Transverse colon (tissue), 4 donors: ENCODE measurements at places on chromosomes 6 and 20. TPM values are rescaled to one million over a fixed set of nuclear protein-coding genes. Genes with fewer than 3 reads are reported as not detected.
A peak's percentile ranks its signal among the peaks of the same experiment; 100 is the strongest.

HLA-DQA1 gene
- total RNA-seq: 3.2 TPM

ERVFRD-1 gene
- total RNA-seq: not detected

BPIFA3 gene
- total RNA-seq: not detected

CEP57L1 gene
- 15.8 TPM for total RNA-seq

KIF25 gene
- total RNA-seq: not detected

ABHD16A gene
- total RNA-seq: 63.8 TPM

APOM gene
- total RNA-seq: 5.5 TPM

ZC2HC1B gene
- total RNA-seq: not detected

GHRH gene
- not detected for total RNA-seq

DNA sequence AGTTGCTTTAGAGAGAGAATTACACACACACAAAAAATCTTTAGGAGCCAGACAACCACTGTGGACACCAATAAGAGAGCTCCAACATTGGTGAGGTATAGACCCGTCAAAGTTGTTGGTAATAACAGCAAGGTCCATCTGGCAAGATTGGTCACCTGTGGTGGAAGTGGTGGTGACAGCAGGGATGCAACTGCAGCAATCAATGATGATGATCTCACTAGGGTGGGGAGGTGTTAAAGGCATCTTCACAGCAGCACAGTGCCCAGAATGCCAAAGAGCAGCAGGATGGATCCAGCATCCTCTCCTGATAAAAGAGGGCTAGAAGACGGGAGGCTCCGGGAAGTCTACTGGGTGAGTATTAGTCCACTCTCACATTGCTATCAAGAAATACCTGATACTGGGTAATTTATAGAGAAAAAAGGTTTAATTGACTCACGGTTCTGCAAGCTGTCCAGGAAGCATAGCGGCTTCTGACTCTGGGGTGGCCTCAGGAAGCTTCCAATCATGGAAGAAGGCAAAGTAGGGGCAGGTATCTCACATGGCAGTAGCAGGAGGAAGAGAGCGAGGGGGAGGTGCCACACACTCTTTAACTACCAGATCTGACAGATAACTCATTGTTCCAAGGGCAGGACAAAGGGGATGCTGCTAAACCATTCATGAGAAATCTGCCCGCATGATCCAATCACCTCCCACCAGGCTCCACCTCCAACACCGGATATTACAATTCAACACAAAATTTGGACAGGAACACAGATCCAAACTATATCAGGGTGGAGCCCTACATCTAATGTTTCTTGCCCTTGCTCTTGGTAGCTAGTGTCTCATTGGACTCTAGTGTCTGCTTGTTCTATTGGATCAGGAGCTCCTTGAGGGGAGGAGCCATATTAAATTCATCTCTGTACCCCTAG, 48.9 kb downstream of the KLHL31 start:
- no peak for DNase-seq

- DNase-seq: no peak
These were observed 29.6 kb downstream of the DSE start for GRCh38 chr6:116400328-116400727.

GRCh38 chr6:45375449-45375848, 2.3 kb downstream of the SUPT3H start:
- no peak for DNase-seq

GRCh38 chr6:134217105-134217797, 100.7 kb downstream of the SGK1 start:
- no peak for DNase-seq

DNA sequence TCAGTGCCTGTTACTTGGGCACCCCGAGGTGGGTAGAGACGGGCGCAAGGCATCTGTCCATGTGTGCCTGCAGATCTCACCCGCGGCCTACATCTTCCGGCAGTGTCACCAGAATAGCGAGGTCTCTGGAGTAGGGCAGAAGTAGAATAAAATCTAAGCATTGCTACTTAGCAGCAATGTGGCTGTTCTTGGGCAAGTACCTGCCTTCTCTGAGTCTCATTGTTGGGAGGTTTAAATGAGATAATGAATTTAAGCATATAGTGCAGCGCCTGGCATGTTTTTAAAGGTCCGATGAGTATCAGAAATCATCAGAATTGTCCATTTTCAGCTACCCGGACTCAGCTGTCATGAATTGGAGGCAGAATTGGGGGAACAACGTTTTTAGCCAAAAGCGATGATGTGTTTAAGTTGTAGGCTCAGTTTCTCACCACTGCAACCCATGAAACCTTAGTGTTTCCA, 800 bp downstream of the ABCC10 start:
- DNase-seq: no peak

DNA sequence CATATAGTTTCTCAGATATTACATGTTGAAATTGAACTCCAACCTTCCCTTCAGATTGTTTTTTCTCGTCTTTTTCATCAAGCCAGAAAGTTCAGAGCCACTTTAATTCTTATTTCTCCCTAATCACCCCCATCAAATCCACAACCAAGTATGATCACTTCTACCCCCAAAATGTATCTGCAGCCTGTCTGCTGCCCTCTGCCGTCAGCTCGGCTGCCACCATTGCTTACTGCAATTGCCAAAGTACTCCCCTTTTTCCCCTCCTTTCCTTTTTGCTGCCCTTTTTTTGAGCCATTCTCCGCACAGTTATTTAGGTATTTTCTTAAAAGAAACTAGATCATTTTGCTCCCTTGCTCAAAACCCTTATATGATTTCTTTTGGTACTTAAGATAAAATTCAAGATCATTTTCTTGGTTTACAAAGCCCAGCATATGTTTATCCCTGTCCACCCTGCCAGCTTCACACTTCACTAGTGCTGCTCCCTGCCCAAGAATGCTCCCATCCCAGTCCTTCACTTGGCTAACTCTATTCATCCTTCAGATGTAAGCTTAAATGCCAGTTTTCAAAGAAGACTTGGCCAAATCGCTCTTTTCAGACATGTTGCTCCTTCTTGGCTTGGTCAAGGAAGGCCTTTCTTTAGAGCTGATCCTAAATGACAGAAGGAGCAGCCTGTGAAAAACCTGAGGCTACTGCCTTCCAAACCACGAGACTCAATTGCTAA, 63.7 kb downstream of the SH3BGRL2 start:
- no peak for DNase-seq

DNA sequence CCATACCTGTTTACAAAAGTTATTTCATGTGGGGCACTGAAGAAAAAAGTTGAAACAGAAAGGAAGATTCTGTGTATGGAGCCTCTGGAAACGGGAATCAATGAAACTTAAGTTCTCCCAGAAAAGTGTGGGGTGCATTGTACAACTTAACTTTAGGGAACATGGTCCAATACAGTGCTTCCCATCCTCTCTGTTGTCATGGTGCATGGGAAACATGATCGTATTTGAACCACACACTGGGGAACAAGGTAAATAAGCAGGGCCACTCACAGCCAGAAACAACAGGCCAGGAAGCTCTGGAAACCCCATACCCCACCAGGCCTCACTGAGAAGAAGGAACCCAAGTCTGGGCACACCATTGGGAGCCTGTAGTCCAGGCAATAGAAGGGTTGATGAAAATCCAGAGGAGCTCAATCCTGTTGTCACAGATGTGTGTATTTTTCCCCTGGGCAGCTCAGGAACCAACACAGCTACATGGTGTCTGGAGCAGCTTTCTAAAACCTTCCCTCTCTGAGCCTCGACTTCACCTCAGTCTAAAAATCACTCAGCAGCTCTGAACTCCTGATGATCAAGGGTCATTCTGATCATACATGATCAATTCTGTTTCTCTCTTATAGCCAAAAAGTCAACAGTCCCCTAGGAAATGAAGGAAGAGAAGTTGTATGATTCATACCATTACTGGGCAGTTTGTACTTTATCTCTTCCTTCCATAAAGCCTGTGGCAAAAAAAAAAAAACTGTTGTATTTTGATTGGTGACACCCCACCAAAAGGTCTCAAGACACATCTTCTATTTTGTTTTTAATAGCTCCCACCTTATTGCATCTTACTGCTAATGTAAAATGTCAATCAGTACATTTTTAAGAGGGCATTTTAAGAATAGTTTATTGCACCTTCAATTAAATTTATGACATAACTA, 198.5 kb upstream of the TAB2 start:
- DNase-seq: no peak

DNA sequence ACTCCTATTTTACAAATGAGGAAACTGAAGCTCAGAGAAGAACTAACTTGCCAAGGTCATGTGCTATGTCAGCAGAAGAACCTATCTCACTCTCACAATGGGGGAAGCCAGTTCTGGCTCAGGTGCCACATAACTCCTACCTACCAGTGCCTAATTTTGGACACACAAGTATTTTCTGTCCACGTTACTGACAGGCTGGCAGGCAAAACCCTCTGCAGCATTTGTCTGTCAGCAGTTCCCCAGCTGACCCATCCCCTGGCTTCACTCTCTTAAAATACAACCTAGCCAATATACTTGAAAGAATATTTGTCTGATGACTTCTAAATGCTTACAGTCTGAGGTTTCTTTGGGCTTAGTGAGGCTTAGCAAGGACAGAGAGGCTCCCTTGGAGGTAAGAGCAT, 15.5 kb downstream of the GSS start:
- no peak for DNase-seq

DNA sequence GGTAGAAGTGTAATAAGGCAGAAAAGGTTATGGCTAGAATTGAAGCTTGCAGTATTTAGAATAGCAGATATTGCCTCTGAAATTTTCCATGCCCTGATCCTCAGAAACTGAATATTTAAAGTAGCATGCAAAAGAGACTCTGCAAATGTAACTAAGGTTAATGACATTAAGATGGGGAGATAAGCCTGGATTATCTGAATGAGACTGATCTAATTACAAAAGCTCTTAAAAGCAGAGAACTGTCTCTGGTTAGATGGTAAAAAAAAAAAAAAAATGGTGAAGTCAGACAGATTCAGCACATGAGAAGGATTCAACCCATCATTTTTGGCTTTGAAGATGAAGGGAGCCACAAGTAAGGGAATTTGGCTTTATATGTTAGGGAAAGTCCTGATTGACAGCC, 503.7 kb upstream of the IRAK1BP1 start:
- DNase-seq: no peak

- no peak for DNase-seq
These were observed 69.3 kb downstream of the FAM229B start for GRCh38 chr6:112156668-112157067.

DNA sequence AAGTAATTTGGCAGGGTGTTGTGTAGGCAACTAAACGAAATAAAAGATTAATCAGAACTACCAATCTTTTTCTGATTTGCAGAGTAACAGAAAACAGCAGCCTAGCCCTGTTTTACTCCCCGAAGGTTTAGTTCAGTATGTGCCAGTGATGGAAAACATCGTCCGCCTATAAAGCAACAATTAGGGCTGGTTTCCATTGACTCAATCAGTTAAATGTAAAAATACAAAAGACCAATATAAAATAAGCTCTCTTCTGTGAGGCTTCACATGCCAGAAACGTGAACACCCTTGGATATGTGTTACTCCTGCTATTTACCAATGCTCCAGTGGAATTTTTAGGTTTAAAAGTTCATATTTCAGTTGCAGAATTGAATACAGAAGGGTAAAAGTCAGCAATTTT, 210.5 kb upstream of the RSPO3 start:
- DNase-seq: no peak

- peak; percentile 66 for DNase-seq
These were observed 41.2 kb upstream of the MTRF1L start for GRCh38 chr6:153043719-153044118.

DNA sequence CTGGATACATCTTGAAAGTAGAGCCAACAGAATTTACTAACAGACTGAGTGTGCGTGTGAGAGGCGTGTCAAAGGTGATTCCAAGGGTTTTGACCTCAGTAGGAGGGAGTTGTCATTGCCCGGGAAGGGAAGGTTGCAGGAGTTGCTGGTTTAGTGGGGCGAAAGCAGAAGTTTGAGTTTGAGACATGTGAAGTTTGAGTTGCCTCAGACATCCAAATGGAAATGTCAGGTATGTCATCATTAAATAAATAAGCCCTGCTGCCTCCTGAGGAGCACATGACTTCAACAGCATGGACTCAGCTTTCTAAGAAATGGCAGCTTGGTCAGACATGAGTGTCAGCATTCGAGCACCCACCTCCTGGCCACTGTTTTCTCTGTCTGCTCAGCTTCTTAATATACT, 26.6 kb upstream of the TGM2 start:
- no peak for DNase-seq

GRCh38 chr20:3724356-3724755, 8.1 kb upstream of the HSPA12B start:
- no peak for DNase-seq

DNA sequence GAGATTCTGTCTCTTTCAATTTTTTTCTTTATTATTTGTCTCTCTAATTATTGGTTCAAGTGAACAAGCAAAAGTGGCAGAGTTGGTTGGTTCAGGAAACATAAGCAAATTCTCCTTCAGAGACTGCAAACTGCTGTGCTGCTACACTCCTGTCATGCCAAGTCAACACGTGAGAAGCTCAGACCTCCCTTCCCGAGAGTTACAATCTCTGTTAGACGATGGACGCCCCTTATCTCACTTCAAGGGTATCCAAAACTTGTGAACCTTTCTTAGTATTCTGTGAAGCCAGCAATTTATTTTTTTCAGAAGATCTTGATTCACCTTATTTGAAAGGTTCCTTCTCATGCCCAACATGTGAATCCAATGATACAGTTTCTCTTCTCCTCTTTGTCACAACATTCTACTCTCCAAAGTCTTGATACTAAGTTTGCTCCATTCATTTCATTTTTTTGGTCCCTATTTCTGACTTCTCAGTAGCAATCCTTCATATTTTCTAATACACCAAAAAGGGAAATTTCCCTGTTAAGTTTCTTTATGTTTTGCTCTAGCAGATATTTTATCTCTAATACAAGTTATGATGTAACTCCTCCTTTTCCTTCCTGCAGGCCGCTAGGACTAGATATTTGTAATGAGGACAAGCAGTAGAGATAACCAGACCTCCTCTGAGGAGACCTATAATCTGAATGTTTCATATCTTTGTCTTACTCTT, 448.8 kb upstream of the CITED2 start:
- no peak for DNase-seq

DNA sequence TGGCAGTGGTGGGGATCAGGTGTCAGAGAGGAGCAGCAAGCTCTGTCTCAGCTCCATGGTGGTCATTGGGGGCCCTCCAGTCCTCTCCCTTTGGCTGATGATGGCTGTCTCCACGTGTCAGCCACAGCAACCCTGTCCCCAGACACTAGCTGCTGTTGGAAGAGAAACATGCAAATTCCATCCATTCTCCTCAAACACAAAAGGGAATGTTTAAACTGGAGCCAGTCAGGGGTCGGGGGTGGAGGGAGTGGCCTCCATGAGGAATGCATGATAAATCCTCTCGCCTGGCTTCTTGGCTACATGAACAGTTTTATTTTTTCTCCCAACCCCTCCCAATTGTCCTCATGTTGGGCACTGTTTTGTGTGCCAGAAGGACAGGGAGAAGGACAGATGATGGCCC, 86.4 kb downstream of the EDN3 start:
- DNase-seq: no peak

DNA sequence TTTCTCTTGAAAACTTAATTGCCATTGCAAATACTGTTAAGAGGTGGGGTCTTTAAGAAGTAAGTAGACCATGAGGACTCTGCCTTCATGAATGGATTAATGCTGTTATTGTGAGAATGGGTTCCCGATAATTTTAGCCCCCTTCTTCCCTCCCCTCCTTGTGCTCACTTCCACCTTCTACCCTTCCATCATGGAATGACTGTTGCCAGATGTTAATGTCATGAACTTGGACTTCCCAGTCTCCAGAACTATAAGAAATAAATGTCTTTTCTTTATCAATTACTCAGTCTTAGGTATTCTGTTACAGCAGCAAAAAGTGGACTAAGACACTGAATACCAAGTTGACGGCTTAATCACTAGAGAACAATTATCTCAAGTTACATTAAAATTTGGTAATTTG, 5.8 kb upstream of the FOXQ1 start:
- DNase-seq: no peak

GRCh38 chr6:109349419-109349987, 32.8 kb downstream of the CD164 start:
- DNase-seq: peak; percentile 70

GRCh38 chr6:112281821-112282615, 27.7 kb upstream of the LAMA4 start:
- peak; percentile 32 for DNase-seq
